ENCODE measurements at places on chromosomes 16 and 17.
A peak's percentile ranks its signal among the peaks of the same experiment; 100 is the strongest.

GRCh38 chr16:23072084-23072599, 77.1 kb downstream of the USP31 start:
- no peak for DNase-seq

GRCh38 chr16:79728048-79728922, 127.7 kb upstream of the MAF start:
- no peak for DNase-seq

DNA sequence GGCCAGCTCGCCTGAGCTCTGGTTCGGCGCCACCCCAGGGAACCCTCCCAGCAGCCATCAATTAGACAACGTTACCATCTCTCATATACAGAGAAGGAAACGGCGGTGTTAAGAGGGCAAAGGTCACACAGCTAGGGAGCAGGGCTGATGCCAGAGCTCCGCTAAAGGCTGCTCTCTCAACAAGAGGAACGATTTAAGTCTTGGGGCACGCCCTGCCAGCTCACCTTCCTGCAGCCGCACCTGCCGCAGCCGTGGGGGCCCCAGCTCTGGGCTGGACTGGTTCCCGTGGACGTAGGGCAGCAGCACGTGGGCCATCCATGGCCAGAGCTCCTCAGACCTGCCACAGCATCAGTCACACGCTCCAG, 43.5 kb downstream of the PKD1 start:
- no peak for DNase-seq

DNA sequence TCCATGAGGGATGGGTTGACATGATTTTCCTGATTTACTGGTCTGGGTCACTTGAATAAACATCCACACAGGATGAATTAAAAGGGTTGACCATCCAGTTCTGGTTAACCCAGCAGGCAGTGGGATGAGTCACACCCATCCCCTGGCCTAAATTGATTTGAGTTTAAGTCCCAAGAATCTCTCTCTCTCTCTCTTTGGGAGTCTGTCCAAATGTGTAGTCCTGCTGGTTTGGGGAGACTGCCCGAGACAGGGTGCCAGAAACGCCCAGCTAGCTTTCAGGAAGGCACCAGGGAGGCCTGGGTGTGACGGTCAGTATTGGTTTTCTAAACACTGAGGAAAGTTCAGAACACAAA, 38.8 kb downstream of the SCPEP1 start:
- DNase-seq: no peak

DNA sequence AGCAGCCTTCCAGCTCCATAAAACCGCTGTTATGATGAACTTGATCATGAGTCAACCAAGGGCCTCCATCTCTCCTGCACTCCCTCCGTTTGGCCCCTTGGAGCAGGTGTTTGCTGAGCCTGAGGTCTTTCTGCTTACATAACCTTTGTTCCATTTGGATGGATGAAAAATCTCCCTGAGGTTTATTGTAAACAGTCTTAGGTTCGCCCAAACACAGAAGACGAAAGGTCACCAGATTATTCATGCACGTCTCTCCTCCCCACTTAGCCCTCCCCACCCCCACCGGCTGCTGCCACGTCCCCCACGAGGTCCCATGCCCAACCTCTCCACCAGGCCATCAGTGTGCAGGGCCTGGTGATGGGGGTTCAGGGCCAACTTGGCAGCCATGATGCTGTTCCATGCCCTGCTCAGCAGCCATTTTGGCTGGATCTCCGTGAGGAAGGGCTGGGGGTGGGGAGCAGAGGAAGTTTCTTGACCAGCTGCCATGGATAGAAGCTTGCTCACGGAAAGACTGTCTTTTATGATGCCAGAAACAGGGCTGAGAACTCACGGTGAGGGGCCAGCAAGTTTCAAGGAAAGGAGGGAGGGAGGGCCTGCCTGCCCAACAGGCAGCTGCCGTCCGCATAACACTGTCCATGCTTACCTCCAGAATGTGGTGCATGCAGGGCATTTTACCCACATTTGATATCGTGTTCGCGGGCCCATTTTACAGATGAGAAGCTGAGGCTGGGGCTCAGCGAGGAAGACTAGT, 47.8 kb upstream of the FOXF1 start:
- no peak for DNase-seq

- no peak for DNase-seq
Measured at GRCh38 chr17:63140255-63140654, 174.2 kb downstream of the TANC2 start.

- no peak for DNase-seq
Measured at GRCh38 chr16:66936889-66937554, 1.7 kb downstream of the CES2 start.

- DNase-seq: no peak
Measured at GRCh38 chr17:43406676-43407645, 8.2 kb downstream of the ARL4D start.

DNA sequence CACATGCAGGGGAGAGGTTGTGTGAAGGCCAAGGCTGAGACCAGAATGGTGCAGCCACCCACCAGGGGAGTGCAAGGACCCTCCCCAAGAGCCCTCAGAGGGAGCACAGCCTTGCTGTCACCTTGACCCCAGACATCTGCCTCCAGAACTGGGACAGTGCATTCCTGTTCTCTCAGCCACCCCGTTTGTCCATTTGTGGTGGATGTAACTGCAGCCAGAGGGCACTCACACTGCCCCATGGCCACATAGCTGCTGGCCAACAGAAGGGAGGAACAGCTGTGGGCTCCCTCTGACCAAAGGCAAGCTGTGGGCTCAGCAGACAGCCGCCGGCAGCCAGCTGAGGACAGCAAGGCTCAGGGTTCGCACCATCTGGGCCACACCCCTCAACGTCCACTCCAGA, 49.8 kb upstream of the KLHDC4 start:
- DNase-seq: no peak

- no peak for DNase-seq
Measured at GRCh38 chr16:351804-352520, 561 bp downstream of the AXIN1 start.

DNA sequence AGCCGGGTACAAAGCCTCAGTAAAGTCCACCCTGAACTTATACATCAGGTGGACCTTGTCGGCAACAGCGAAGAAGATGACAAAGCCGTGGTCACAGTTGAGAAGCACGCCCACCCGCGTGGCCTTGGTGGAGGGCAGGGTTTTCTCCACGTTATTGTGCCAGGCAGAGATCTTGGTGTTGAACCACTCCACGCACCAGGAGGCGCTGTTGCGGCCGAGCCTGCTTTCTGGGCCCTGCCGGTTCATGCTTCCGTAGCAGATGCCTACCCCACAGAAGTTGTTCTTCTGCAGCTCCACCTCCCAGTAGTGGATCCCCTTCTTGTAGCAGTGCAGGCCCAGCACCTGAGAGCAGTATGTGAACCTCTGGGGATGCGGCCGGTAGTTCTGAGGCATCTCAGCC, 22.1 kb downstream of the TRIM25 start:
- DNase-seq: no peak

- DNase-seq: no peak
Measured at GRCh38 chr17:40092581-40092980, 7.8 kb downstream of the NR1D1 start.

DNA sequence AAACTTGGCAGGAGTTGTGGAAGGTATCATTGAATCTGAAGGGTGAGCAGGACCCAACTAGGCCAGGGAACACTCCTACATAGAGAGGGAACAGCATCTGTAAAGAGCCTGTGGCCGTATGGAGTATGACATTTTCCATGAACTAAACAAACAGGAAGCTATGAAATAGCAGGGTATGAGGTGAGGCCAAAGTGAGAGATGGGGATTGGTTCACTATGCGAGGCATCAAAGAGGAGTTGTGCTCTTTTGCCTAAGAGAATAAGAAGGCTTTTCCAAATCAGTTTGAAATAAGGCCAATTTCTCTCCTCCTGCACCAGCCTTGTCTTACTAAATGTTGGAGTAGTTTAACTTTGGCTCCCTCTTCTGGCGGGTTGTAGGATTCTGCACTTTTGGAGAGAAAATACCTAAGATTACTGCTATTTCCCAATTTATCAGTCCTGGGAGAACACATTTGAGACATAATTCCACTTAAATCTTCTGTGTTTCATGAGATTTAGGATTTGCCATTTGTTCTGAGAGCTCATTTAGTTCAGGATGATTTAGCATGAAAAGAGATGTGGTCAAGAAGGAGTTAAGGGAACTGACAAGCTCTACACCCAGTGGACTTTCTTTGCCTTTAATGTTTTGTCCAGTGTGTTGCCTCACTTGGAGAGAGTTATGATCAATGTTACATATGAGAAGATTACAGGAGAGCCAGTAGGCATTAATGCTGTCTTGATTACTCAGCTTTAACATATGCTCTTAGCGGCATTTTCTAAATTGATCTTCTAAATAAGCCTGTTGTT, 55.4 kb downstream of the TNRC6C start:
- DNase-seq: peak; percentile 39

DNA sequence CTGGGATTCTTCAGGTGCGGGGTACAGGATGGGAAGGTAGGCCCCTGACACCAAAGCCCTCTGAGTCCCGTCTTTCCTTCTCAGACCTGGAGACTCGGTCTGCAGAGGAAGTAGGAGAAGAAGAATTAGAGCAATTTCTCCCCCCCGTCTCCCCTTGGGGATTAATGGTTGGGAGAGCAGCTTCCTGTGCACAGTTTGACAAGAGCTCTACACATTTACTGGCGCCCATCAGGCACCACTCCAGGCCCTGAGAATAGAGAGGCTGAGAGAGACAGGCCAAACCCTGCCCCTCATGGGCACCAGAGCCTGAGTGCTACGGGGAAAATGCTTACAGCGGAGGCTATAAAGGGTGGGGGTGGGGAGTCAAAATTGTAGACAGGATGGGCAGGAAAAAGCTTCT, 3.5 kb upstream of the C16orf74 start:
- no peak for DNase-seq

Data from activated CD4-positive, alpha-beta T cell treated with anti-CD3 and anti-CD28 coated beads, Interleukin-2, amount 50 U/mL, for 24 hours (primary cell).